ENCODE measurements at places on chromosomes 2 and 18. TPM values are rescaled to one million over a fixed set of nuclear protein-coding genes. Genes with fewer than 3 reads are reported as not detected.
A peak's percentile ranks its signal among the peaks of the same experiment; 100 is the strongest.

- no peak overlapping the region for H3K4me3 ChIP-seq
- H3K4me1 ChIP-seq: no peaks in the 10 kb centered on the region
- peaks cover 9% of the 10 kb centered on the region for H3K27me3 ChIP-seq
- no peak overlapping the region for H3K27ac ChIP-seq
- H3K36me3 ChIP-seq: no peaks in the 10 kb centered on the region
Observed at GRCh38 chr2:51025906-51026555, 5.9 kb downstream of the NRXN1 start.

Gene CRYGD
- polyA plus RNA-seq: not detected

DNA sequence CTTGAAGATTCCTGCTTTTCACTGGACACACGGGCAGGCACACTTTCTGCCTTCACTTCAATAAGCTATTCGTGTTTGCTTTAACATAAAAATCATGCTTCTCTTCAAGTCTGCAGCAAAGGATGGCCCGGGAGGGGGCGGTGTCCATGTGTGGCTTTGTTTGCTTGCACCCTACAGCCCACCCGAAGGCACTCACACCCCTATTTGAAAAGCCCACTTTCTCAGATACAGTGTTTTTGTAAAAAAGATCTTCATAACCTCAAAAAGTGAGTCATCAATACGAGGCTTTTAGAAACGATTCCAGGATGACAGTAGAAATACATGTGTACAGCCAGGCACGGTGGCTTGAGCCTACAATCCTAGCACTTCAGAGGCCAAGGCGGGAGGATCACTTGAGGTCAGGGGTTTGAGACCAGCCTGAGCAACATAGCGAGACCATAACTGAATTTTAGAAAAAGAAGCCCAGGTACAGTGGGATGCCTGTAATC is 36.5 kb upstream of the HPCAL1 start:
- no peak overlapping the region for H3K4me3 ChIP-seq
- H3K27me3 ChIP-seq: no peaks in the 10 kb centered on the region
- H3K4me1 ChIP-seq: peaks cover 9% of the 10 kb centered on the region
- H3K27ac ChIP-seq: no peak overlapping the region
- no peaks in the 10 kb centered on the region for H3K36me3 ChIP-seq

DNA sequence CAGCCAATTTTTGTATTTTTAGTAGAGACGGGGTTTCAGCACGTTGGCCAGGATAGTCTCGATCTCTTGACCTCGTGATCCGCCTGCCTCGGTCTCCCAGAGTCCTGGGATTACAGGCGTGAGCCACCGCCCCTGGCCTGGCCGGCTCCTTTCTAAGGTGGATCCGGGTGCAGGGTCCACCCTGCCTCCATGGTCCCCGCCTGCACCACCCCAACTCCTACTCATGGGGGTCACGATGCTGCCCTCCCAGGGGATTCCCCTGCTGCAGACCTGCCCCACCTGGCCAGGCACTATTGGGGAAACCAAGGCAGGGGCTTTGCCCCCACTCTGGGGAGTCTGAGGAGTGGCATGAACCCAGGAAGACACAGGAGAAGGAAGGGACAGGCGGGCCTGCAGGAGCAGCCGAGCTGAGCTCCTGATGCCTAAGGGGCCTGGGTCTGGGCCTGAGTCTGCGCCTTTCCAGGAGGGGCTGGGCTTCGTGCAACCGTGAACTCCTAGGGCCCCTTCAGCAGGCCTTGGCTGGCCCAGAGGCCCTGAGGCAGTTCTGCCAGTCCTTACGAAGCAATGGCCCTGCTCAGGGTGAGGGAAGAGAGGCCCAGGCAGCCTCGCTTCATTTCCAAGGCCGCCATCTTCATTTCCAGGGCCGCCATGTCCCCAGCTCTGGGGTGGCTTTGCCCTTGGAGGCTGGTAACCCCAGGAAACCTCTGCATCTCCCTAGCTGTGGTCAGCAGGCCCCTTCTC is 67.2 kb upstream of the SMAD7 start:
- H3K36me3 ChIP-seq: no peaks in the 10 kb centered on the region
- no peak overlapping the region for H3K27ac ChIP-seq
- H3K4me3 ChIP-seq: no peak overlapping the region
- no peak for DNase-seq

- no peak for DNase-seq
- H3K27ac ChIP-seq: no peak overlapping the region
- no peaks in the 10 kb centered on the region for H3K27me3 ChIP-seq
Observed at GRCh38 chr2:232681527-232681926, 15.6 kb upstream of the GIGYF2 start.

Gene ACVR1C
- 0.22 TPM for polyA plus RNA-seq

DNA sequence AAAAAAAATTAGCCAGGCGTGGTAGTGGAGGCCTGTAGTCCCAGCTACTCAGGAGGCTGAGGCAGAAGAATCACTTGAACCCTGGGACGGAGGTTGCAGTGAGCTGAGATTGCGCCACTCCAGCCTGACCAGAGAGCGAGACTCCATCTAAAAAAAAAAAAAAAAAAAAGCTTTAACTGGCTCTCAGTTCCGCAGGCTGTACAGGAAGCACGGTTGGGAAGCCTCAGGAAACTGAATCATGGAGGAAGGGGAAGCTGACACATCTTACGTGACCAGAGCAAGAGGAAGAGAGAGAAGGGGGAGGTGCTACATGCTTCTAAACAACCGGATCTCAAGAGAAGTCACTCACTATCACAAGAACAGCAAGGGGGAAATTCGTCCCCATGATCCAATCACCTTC is 505.6 kb upstream of the SLC8A1 start:
- no peak overlapping the region for H3K4me3 ChIP-seq
- no peaks in the 10 kb centered on the region for H3K27me3 ChIP-seq
- DNase-seq: no peak
- no peaks in the 10 kb centered on the region for H3K4me1 ChIP-seq
- peak overlapping the region; percentile 33 for H3K27ac ChIP-seq
- H3K36me3 ChIP-seq: no peaks in the 10 kb centered on the region

Gene LBX2
- 0.44 TPM for polyA plus RNA-seq

- no peaks in the 10 kb centered on the region for H3K27me3 ChIP-seq
- H3K36me3 ChIP-seq: no peaks in the 10 kb centered on the region
- H3K4me3 ChIP-seq: no peak overlapping the region
- no peak overlapping the region for H3K27ac ChIP-seq
- no peak for DNase-seq
- no peaks in the 10 kb centered on the region for H3K4me1 ChIP-seq
Observed at GRCh38 chr18:64090876-64091275, 58.0 kb downstream of the LINC00305 start.

GRCh38 chr2:34320056-34320455 is 721.0 kb upstream of the FAM98A start:
- DNase-seq: no peak

- no peak overlapping the region for H3K4me3 ChIP-seq
- no peaks in the 10 kb centered on the region for H3K36me3 ChIP-seq
- DNase-seq: no peak
- peaks cover 7% of the 10 kb centered on the region for H3K4me1 ChIP-seq
Observed at GRCh38 chr2:37780387-37780676, 108.9 kb upstream of the CDC42EP3 start.

- no peak overlapping the region for H3K4me3 ChIP-seq
- H3K27ac ChIP-seq: no peak overlapping the region
- DNase-seq: no peak
- no peaks in the 10 kb centered on the region for H3K27me3 ChIP-seq
Observed at GRCh38 chr2:100066246-100066645, 76.1 kb downstream of the AFF3 start.

Gene CD28
- polyA plus RNA-seq: 0.10 TPM

DNA sequence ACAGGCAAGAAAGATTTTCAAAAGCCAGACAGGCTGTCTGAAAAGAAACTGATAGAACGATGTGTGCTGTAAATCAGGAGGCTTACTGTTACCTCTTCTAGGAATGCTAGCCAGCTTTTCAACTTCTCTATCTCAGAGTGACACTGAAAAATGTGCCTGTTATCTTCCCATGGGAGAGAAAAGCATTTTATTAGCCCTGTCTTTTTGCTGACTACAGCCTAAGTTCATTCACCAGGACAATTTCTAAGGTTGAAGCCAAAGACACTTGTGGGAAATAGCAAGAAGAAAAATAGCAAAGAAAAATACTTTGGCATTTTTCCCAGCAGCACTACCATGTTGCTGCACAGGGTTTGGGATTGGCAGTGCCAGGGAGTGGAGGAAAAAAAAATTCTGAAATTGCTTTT is 34.0 kb downstream of the ABCB11 start:
- DNase-seq: no peak
- H3K27me3 ChIP-seq: no peaks in the 10 kb centered on the region
- H3K36me3 ChIP-seq: no peaks in the 10 kb centered on the region
- H3K27ac ChIP-seq: no peak overlapping the region

- no peaks in the 10 kb centered on the region for H3K36me3 ChIP-seq
- no peak overlapping the region for H3K4me3 ChIP-seq
- no peaks in the 10 kb centered on the region for H3K4me1 ChIP-seq
- no peak for DNase-seq
- no peak overlapping the region for H3K27ac ChIP-seq
Observed at GRCh38 chr2:101667823-101668222, 29.7 kb upstream of the MAP4K4 start.

DNA sequence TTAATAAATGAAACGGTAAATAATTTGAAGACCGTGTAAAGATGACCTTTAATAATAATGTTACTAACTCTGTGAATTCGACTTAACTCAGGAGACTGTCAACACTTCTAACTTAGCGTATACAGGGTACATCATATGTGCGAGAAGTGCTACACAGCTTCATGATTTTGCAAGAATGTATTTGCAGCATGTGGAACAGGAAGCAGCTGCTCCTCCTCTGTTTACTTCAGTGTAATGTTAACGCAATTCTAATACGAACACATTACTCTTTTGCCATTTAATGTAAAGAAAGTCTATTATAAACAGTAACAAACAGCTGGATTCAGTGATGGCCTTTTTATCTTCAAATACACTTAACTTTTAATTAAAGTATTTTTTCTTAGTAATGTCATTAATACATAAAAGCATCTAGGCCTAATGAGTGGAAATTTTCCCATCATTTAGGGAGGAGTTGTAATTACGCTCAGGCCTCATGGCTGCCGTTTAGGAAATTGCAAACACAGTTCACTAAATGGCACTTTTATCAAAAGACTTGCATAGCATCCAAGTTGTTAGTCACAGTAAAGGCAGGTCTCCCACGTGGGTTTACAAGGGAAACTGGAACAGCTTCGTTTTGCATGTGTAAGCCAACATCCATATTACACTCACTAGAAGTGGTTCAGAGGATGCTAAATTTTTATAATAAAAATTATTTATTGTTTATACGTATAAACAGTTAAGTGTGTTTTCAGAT is 635.7 kb downstream of the FBXO15 start:
- no peaks in the 10 kb centered on the region for H3K36me3 ChIP-seq
- DNase-seq: no peak
- H3K27me3 ChIP-seq: no peaks in the 10 kb centered on the region
- H3K4me3 ChIP-seq: no peak overlapping the region
- no peak overlapping the region for H3K27ac ChIP-seq

Gene UGP2
- polyA plus RNA-seq: 139 TPM

GRCh38 chr2:226086190-226086589 is 686.7 kb downstream of the NYAP2 start:
- DNase-seq: no peak
- no peaks in the 10 kb centered on the region for H3K4me1 ChIP-seq

- H3K4me1 ChIP-seq: no peaks in the 10 kb centered on the region
- H3K27me3 ChIP-seq: no peaks in the 10 kb centered on the region
- no peak overlapping the region for H3K4me3 ChIP-seq
- no peak for DNase-seq
- H3K27ac ChIP-seq: no peak overlapping the region
Observed at GRCh38 chr2:239103125-239104098, 255.5 kb downstream of the TWIST2 start.

Gene NAT8
- not detected for polyA plus RNA-seq

GRCh38 chr2:132779206-132779721 is 109.3 kb upstream of the LYPD1 start:
- no peaks in the 10 kb centered on the region for H3K36me3 ChIP-seq
- DNase-seq: no peak
- H3K27me3 ChIP-seq: no peaks in the 10 kb centered on the region
- H3K4me1 ChIP-seq: no peaks in the 10 kb centered on the region
- no peak overlapping the region for H3K27ac ChIP-seq
- no peak overlapping the region for H3K4me3 ChIP-seq

GRCh38 chr2:134783912-134784311 is 54.5 kb upstream of the ACMSD start:
- no peaks in the 10 kb centered on the region for H3K36me3 ChIP-seq
- H3K27ac ChIP-seq: no peak overlapping the region
- H3K4me3 ChIP-seq: no peak overlapping the region
- DNase-seq: no peak
- H3K4me1 ChIP-seq: no peaks in the 10 kb centered on the region

GRCh38 chr2:178238750-178239149 is 44.4 kb downstream of the OSBPL6 start:
- H3K36me3 ChIP-seq: no peaks in the 10 kb centered on the region
- peaks cover 29% of the 10 kb centered on the region for H3K4me1 ChIP-seq
- H3K27me3 ChIP-seq: no peaks in the 10 kb centered on the region
- no peak overlapping the region for H3K27ac ChIP-seq
- no peak for DNase-seq
- H3K4me3 ChIP-seq: no peak overlapping the region

Gene OR6B3
- polyA plus RNA-seq: not detected

- no peak overlapping the region for H3K4me3 ChIP-seq
- no peak overlapping the region for H3K27ac ChIP-seq
- no peak for DNase-seq
- H3K27me3 ChIP-seq: no peaks in the 10 kb centered on the region
- H3K36me3 ChIP-seq: no peaks in the 10 kb centered on the region
Observed at GRCh38 chr2:142796161-142796560, 81.3 kb upstream of the KYNU start.

DNA sequence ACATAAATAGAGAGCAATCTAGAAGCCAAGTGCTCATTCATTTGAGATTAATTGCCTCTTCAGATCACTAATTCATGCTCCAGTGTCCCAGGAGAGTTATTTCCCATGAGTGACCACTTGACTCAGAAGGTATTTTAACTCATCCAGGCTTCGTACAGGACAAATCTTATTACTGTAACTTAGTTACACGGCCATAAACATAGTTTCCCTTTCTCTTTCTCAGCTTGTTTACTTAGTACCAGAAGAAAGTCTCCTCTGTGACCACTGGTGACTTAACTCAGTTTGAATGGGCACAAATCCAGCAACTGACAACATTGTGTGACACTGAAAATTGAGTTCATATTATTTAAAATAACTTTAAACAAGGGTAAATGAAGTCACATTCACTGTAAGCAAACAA is 25.3 kb downstream of the MMADHC start:
- no peak overlapping the region for H3K4me3 ChIP-seq
- H3K4me1 ChIP-seq: no peaks in the 10 kb centered on the region
- no peaks in the 10 kb centered on the region for H3K36me3 ChIP-seq
- no peak for DNase-seq
- no peaks in the 10 kb centered on the region for H3K27me3 ChIP-seq

GRCh38 chr2:32942793-32943485 is 3.8 kb upstream of the LTBP1 start:
- no peaks in the 10 kb centered on the region for H3K4me1 ChIP-seq
- H3K27ac ChIP-seq: no peak overlapping the region
- peaks cover 35% of the 10 kb centered on the region for H3K27me3 ChIP-seq
- H3K4me3 ChIP-seq: no peak overlapping the region
- no peaks in the 10 kb centered on the region for H3K36me3 ChIP-seq

Gene KCNE4
- polyA plus RNA-seq: 2.4 TPM

- no peaks in the 10 kb centered on the region for H3K36me3 ChIP-seq
- H3K4me1 ChIP-seq: no peaks in the 10 kb centered on the region
- no peak overlapping the region for H3K27ac ChIP-seq
Observed at GRCh38 chr2:236550290-236550689, 19.3 kb upstream of the ACKR3 start.

Gene SNORC
- 1.6 TPM for polyA plus RNA-seq

Gene GTF2A1L
- 0.22 TPM for polyA plus RNA-seq

Gene MAPK4
- 7.5 TPM for polyA plus RNA-seq
